ENCODE measurements at places on chromosomes 5 and 9. TPM values are rescaled to one million over a fixed set of nuclear protein-coding genes. Genes with fewer than 3 reads are reported as not detected.

Gene ACOT12
- polyA plus RNA-seq, result 0.79 TPM

Gene ZNF366
- 4.0 TPM for polyA plus RNA-seq

Gene PCA3
- polyA plus RNA-seq, result 0.40 TPM

Gene GBGT1
- 1.3 TPM for polyA plus RNA-seq

Gene FAM200C
- 13.4 TPM for polyA plus RNA-seq

Gene JAKMIP2
- polyA plus RNA-seq, result 3.9 TPM

Gene ADAMTS19
- 7.1 TPM for polyA plus RNA-seq

Gene SLCO4C1
- 26.1 TPM for polyA plus RNA-seq

Gene TNFSF8
- polyA plus RNA-seq, result 0.46 TPM

Gene TLX3
- not detected for polyA plus RNA-seq

Gene LECT2
- polyA plus RNA-seq, result 2.1 TPM

Gene NPDC1
- 20.1 TPM for polyA plus RNA-seq

Gene ZNF367
- polyA plus RNA-seq, result 10.5 TPM

Gene PARP8
- polyA plus RNA-seq, result 18.7 TPM

Gene SH2D3C
- polyA plus RNA-seq, result 15.1 TPM

Gene SHB
- 14.1 TPM for polyA plus RNA-seq

Gene SLCO6A1
- polyA plus RNA-seq, result not detected

Gene PRDM9
- polyA plus RNA-seq, result not detected

Gene ADAMTS2
- 9.4 TPM for polyA plus RNA-seq

Gene DMRT3
- 1.4 TPM for polyA plus RNA-seq

Gene FBP2
- polyA plus RNA-seq, result 0.10 TPM

- DNase-seq, result no peak
Observed at GRCh38 chr5:140828362-140828737, 590 bp downstream of the PCDHA6 start.

GRCh38 chr9:113665064-113665463, 201.5 kb downstream of the RGS3 start:
- no peak for DNase-seq

- DNase-seq, result no peak
Observed at GRCh38 chr5:14488709-14489108, 92.9 kb upstream of the OTULINL start.

DNA sequence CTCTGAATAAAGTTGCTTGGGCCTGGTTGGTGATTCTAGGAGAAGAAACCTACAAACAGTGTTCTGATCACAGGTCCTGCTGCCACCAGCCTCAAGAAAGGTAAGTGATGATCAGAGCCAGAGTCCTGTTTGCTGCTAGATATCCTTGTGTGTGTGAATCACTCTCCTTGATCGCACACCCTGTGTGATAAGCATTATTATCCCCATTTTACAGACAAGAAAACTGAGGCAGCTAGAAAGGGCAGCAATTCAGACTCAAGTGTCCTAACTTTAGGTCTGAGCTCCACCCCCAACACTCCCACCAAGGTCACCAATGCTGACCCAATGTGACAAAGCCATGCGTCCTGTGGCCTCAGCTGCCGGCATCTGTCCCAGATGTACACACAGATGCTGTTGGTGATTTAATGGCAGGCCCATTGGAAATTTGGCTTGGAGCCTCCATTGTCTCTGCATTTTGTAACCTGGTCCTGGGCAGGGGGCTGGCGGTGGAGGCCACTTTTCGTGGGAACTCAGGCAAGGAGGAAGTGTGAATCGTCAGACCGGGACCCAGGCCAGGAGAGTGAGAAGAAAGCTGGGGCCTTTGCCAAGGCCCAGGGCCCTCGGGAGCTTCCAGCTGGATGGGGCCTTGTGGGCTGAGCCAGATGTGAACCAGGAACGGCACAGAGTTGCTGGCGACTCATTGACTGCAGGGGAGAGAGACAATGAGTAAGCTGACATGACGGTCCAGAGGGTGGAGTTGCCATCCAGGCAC, 29.8 kb upstream of the GGTA1 start:
- no peak for DNase-seq

DNA sequence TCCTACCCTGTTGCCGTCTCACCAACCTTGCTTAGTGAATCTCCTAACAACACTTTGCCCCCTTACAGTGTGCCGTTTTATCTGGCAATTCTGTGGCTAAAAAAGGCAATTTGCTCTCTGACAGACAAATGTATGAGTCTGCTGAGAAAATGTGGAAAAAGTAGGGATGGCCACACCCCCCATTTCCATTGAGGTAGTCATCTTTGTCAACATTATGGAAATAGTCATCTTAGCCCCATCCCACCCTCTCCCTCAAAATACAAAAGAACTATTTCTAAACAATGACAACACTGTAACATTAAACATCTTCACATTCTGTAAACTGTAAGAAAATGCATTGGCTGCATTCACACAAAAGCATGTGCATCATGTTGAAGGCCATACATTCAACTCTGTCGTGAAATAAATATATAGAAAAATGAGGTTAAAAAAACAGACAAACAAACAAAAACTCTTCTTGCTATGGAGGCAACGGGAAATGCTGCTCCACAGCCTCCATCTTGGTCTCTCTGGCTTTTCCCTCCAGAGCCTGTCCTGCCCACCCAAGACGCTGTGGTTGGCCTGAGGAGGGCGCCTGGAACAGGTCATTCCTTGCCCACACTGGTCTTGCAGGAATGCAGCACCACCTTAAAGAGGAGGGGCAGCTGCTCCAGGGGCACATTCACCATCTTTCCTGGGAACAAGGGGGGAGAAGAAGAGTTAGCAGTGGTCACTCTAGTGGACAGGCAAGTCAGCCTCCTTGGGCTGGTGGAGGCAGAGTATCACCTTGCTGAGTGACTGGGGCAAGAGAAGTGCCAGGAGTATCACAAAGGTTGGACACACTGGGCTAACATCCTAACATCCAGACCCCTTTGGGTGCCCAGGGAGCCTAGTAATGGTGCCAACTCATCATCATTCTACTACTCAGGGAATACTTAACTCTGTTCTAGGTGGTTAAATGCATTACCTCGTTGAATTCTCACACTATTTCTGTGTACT, 15.2 kb upstream of the NR5A1 start:
- DNase-seq, result no peak

DNA sequence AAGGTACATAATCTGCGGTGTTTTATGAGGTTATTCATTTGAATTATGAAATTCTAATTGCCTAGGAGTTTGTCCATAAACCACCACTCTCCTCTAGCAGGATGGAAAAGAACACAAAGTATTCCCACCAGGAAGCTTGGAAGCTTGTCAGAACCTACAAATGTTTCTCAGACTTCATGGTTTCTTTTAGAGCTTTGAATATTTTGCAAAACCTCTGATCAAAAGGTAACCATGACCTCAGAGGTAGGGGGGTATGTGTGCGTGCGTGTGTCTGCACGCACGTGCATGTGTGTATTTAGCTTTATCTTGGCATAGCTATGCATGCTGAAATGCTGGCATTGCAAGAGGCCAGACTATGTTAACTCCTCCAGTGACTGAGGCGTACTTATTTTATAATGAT, 847.0 kb downstream of the TLE1 start:
- no peak for DNase-seq

- no peak for DNase-seq
Observed at GRCh38 chr5:110195288-110195687, 505.6 kb downstream of the MAN2A1 start.

DNA sequence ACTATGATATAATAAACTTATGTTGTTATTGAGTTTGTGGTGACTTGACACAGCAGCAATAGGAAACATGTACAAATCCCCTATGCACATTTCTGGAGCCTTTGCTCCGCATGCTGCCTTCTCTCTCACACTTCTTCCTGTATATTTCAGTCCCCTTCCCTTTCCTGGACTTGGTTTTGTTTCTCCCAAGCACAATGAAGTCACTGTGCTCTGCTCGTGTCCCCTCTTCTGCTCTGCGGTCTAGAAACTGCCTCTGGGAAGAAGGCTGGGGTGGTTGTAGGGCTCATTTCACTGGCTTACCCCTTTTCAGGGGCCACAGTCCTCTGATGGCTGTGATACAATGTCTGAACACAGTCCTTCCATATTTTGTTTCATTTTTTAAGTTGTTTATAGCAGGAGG, 15.7 kb upstream of the FGD3 start:
- no peak for DNase-seq

GRCh38 chr5:11902201-11902619, 2.0 kb downstream of the CTNND2 start:
- no peak for DNase-seq

- DNase-seq, result no peak
Observed at GRCh38 chr9:87882627-87883026, at the start of gene SPATA31E1. TSS of gene SPATA31E1 (plus strand) at chr9:87882877. CDS start at chr9:87882892, 15 bp downstream.

DNA sequence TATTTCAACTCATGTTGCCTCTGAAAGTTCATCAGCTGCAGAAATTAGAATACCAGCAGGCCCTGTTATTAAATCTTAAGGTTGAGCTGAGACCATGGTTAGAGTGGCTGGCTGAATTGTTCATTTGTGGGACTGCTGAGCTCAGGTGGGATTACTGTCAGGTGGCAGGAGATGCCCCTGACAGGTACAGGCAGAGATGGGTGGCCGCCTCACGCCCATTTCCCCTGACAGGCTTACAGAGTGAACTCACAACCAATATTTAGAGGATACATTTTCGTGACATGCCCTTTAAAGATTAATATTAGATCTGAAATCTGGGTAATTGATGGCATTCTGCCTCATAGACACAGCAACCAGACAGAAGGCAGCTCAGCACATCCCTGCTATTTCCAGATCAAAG, 136.0 kb downstream of the MVB12B start:
- no peak for DNase-seq

GRCh38 chr9:36154331-36154952, 14.7 kb upstream of the CCIN start:
- no peak for DNase-seq

GRCh38 chr5:103827976-103828375, 265.4 kb upstream of the NUDT12 start:
- DNase-seq, result no peak

GRCh38 chr5:146707316-146707715, 171.2 kb downstream of the PPP2R2B start:
- no peak for DNase-seq

DNA sequence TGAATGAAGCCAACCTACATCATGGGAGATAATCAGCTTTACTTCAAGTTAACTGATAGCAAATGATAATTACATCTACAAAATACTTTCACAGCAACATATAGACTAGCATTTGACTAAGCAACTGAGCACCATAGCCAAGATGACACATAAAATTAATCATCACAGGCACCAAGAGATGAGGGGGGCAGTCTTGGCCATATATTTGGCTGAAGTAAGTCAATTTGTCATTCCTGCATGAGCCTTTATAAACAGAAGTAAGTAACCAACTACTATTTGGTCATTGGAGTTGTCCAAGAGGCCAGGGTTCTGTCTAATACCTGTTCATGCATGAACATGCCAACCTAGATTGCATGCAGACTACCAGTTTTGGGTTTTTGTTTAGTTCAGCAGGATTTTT, 53.6 kb downstream of the PDCD1LG2 start:
- DNase-seq, result no peak

- no peak for DNase-seq
Observed at GRCh38 chr5:127143722-127144121, 70.4 kb upstream of the C5orf63 start.

DNA sequence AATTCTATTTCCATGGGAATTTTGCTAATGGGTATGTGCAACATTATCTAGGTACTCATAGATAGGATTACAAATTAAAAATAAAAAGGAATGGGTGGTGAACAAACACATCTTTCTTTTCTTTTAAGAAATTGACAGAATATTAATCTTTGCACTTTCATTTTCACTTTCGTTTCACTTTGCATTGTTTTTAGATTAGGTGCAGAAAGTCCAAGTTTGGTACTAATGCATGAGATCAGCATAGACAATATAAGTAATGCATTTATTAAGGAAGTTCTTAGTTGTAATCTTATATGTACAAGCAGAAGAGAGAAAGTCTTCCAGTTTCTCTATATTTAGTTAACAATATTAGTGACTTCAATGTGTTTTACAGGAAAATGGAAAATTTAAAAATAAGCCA, 196.5 kb downstream of the COMMD10 start:
- DNase-seq, result no peak

GRCh38 chr5:82560561-82560960, 282.4 kb upstream of the RPS23 start:
- no peak for DNase-seq

GRCh38 chr5:158275511-158275910, 416.6 kb upstream of the CLINT1 start:
- DNase-seq, result no peak

DNA sequence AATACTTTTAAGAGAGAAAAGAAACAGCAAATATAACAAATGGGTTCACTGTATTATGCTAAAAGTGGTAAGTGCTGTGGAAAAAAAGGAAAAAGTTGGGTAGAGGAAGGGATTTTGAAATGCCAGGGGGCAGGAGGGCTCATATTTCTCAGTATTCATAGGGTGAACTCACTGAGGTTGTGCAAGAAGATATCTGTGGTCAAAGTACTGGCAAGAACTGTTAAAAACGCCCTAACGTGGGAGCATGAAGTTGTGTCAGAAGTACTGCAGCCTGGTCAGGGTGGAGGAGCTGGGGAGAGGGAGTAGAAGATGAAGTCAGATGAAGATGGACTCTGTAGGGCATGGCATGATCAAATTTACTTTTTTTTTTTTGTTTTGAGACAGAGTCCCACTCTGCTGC, 31.2 kb upstream of the SLC28A3 start:
- DNase-seq, result no peak

DNA sequence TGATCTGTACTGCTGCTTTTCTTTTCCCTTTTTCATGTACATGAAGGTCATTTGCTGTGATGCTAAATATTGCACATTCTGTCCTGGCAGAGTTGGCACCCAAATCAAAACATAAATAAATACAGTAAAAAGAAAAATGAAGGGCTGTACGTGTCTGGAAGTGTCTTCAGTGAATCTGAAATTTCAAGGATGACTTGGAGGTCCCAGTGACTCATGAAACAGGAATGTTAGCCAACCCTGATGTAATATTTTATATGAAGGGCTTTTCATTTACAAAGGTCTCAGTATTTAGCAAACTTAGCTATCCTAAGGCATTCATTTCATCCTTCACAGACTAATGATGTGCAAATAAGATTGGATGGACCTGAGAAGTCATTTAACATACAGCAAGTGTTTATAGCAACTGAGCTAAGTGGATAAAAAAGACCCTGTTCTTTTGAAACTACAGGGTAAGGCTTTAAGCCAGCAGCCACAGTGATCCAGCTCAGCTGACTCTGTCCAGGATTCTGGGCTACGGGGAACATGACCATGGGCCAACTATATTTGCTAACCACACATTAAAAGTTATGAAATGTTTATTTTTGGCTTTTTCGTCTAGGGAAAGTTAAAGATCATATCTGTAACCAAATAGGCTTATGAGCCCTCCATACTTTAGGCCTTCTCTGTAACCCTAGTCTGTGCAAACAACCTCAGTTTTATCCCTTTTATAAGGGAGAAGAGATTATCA, 104.0 kb upstream of the DMRTA1 start:
- no peak for DNase-seq

GRCh38 chr9:134332841-134333233, 6.6 kb downstream of the RXRA start:
- no peak for DNase-seq
